ENCODE measurements at places on chromosomes 13 and 19.

DNA sequence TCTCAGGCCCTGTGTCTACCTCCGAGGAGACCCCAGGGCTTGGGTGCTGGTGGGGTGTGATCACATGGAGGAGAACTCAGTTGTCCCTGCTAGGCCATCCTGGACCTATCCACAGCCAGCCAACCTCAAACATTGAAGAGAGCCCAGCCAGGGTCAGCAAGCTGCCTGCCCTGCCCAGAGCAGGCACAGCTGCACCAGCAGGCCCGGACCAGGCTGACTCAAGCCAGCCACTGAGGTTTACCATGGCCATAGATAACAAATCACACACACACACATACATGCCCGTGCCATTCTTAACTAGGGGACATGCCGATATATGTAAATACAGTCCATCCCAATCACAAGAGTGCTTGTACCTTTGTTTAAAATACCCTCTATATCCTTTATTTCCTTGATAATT, 8.1 kb downstream of the ARHGEF7 start:
- no peak for DNase-seq

GRCh38 chr19:39417463-39418181, 5.2 kb downstream of the PLEKHG2 start:
- no peak for DNase-seq

- DNase-seq: no peak
Observed at GRCh38 chr13:35850569-35850968, 280.6 kb downstream of the DCLK1 start.

GRCh38 chr13:45807520-45808099, 43.9 kb downstream of the SIAH3 start:
- peak; percentile 73 for DNase-seq

DNA sequence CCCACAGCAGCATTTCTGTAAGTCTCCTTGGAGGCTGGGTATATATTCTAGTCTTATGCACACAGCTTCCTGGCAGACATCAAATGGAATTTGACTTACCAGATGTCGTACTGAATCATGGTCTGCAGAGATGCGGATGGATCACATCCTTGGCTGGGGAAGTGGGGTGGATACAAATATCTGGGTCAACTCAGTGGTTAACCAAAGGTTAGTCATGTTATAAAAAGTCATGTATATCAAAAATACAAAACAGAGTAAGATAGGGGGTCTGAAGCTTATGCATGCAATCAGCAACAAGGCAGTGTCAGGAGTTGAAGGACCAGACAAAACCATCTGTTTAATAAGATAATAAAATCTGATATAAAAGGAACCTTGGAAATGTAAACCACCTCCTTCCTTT, 61.9 kb downstream of the WASF3 start:
- DNase-seq: peak; percentile 8

Data from RWPE1 (cell line).